Stimulated activated CD8-positive, alpha-beta memory T cell treated with anti-CD3 and anti-CD28 coated beads, Interleukin-4, amount 100 ng/mL, for 1 hour (primary cell): ENCODE measurements at places on chromosomes 7 and 10.

- no peak for DNase-seq
Observed at GRCh38 chr7:76338298-76339084, 20.3 kb downstream of the YWHAG start.

GRCh38 chr10:15196021-15196834, 27.7 kb upstream of the NMT2 start:
- no peak for DNase-seq

GRCh38 chr10:94630017-94630688, 53.4 kb upstream of the CYP2C18 start:
- DNase-seq, result no peak

DNA sequence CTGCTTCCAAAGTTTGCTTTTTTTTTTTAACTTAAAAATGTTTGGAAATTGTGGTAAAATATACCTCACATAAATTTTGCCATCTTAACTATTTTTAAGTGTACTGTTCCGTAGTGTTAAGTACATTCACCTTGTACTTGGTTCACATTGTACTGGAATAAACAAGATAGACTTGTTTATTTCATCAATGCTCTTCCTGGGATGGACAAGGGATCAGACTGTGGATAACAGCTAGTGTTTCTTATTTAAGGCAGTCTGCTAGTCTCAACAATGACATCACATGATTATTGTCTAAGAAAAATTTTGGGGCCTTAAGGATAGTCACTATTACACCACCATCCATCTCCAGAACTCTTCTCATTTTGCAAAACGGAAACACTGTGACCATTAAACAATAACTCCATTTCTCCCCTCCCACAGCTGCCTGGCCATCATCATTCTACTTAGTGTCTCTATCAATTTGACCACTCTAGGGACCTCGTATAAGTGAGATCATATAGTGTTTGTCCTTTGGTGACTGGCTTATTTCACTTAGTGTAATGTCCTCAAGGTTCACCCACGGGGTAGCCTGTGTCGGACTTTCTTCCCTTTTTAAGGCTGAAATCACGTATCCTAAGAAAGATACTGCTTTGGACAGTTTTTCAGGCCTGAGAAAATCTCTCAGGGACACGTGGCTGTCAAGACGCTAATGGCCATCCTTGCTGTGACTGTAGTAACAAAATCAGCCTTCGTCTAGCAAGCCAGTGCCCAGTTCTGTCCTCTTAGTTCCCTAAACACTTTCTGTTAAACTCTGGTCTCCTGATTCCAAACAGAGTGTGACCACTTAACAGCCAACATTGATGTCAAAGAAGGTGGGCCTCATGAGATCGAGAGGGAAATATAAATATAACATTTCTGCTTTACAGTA, 305.2 kb downstream of the FRMD4A start:
- no peak for DNase-seq

DNA sequence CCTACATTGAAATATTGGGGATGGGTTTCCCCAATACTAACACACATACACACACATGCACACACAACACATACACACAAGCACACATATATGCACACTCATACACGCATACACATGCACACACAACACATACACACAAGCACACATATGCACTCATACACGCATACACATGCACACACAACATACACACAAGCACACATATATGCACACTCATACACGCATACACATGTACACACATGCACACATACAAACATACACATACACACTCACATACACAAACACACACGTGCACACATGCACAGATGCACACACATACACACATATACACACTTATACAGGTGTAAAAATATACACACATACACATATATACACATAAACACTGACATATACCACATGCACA, 127.4 kb upstream of the C7orf33 start:
- DNase-seq, result no peak

DNA sequence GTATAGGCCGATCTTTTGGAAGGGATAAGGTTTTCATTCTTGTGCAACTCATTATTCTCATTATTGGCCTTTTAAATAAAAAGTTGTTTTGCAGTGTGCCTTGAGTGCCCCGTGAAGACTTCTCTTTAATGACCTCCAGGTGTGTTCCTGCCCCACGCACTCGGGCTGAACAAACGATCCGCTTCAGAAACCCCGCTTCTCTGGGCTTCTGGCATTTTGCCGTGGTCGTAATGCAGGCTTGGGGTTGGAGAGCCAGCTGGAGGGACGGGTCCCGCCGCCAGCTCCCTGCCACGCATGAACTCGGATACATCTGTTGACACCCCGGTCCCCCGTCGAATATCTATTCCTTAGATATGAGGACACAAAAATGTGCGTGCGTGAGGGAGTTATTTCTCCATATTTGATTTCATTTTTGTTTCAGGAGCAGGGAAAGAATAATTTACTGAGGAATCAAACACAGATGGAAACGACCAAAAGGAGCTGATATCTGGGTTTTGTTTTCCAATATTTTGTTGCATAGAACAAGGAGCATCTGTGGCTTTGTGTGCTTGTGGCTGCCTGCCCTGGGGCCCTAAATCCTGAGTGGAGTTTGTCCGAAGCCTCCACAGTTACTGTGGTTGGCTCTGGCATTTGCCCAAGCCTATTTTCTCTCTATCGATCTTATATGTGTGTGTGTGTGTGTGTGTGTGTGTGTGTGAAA, 17.0 kb upstream of the TTYH3 start:
- DNase-seq, result no peak

GRCh38 chr7:130356876-130357611, 12.4 kb downstream of the CPA5 start:
- no peak for DNase-seq
